ENCODE measurements at places on chromosomes 13 and 19.

DNA sequence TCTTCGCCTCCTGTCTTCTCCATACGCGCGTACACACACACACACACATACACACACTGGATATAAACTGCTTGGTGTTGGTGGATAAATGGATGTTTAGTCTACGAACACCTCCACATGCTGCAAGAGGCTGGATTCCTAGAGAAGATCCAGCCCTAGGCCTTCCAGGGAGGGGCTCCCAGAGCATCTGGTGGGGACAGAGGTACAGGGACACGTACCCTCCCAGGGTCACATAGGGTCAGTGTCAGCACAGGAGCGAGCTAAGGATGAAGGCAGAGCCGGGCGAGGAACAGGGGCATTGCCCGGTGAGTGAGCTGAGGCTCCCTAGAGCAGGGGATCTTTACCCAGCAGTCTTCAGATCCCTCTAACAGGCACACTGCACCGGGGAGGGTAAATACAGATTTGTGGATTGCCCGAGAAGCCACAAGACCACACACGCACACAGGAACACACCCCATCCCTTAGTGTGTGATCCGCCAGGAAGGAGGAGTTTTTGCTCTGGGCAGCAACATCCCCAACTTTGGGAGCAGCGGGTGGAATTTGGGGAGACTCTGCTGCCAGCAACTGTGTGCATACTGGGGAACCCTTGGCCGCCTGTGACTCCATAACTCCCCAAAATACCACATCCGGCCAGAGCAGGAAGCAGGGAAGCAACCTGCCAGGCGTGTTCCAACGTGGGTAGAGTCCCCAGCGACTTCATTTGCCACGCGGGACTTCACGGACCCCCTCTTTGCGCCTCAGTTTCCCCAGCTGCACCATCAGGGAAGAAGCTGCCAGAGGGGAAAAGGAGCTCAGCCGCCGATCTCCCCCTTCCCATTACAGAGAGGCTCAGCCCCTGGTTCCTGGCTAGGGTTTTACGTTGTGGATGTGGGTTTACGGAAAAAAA lies 5.8 kb upstream of the TLE2 start:
- DNase-seq: no peak

- no peak for DNase-seq
Measured at GRCh38 chr13:51807041-51807440, 3.1 kb upstream of the DHRS12 start.

DNA sequence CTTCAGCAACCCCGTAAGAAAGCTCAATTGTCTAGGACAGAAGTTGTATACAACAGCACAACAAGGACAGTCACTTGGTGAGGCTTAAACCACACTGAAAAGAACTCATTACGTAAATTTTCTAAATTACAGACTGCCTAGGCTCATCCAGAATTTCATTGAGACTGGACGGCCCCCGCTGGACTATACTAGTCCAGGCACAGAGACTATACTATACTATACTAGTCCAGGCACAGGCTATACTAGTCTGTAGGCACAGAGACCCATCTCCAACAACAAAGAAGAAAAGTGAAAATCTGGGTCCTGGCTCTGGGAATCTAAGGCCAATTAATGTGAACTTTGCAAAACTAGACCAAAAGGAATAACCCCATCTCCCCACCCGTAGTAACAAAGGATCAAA lies 700 bp downstream of the ZNF816 start:
- DNase-seq: no peak

DNA sequence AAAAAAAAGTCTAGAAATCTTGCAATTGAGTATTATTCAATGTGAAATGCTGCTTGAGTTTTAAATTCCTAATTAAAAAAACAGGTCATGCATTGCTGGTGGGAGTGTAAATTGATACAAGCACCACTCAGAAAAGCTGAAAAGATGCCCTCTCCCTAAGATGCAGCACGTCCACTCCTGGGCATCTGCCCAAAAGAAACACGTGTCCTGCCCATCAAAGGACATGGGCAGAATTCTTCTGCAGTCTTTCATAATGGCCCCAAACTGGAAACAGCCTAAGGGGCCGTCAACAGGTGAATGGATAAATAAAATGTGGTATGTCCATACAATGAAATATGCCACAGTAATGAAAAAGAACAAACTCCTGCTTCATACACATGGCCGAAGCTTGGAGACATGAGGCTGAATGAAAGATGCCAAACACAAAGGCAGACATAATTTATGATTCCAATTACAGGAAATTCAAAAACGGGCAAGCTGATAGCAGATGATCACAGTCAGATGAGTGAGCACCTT lies 7.8 kb downstream of the POU2F2 start:
- DNase-seq: no peak

- DNase-seq: no peak
Measured at GRCh38 chr19:39926170-39926760, 8.2 kb downstream of the FCGBP start.

DNA sequence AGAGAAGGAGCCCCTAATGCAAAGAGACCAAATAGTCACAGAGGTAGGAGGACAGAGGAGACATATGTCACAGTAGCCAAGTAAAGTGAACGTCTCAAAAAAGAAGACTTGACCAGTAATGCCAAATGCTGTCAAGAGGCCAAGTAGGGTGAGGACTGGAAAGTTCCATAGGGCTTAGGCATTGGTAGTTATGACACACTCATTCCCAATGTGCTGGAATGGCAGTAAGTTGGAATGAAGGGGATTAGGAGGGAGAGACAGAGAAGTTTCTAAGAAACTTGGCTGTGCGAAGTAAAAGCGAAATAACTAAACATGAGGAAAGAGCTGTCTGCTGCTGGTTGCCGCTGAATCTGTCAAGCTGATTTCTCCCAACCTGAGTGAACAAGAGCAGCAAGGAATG lies 14.9 kb upstream of the FRY start:
- no peak for DNase-seq

- DNase-seq: no peak
Measured at GRCh38 chr19:2604747-2605329, 97.7 kb downstream of the GNG7 start.

- no peak for DNase-seq
Measured at GRCh38 chr13:39836038-39836437, 180.6 kb downstream of the COG6 start.

DNA sequence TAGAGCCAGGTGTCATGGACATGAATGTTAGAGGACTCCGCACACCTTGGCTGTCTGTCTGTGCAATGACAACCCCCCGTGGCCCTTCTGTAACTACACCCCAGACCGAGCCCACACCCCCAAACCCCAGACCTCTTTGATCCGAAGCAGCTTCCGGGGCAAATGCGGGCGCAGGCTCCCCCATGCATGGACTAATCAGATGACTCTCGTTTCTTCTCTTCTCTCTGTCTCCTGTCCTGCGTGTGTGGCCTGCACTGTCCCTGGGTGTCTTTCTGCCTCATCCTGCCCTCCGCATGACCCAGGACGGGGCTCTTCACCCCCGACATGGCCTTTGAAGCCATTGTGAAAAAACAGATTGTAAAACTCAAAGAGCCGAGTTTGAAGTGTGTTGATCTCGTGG lies 38.9 kb downstream of the TMED1 start:
- DNase-seq: no peak

GRCh38 chr13:64640002-64640401 lies 2590.1 kb downstream of the PCDH9 start:
- no peak for DNase-seq

GRCh38 chr13:97261254-97262005 lies 39.3 kb downstream of the MBNL2 start:
- DNase-seq: no peak

GRCh38 chr13:27170516-27171243 lies 931 bp downstream of the USP12 start:
- no peak for DNase-seq
